ENCODE measurements at places on chromosomes 7 and 10.

GRCh38 chr10:49562893-49563292, 24.0 kb upstream of the ERCC6 start:
- no peak for DNase-seq

DNA sequence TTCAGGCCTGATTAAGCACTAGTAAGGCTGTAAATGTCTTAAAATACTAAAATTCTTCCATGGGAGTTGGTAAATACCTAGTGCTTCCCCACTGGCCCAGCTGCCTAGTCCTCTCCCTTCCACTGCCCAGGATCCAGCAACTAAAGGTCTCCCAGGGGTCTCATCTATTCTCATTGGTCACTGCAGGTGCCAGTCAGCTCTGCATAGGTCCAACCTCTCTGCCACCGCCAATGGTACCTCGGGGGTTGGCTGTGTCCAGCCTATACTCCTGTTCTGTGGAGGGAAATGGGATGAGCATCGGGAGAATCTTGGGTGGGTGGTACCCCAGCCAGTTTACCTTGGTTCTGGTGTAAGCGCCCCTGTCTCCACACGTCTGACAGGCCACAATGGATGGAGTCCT, 6.1 kb upstream of the CREB5 start:
- DNase-seq, result no peak

GRCh38 chr10:117663750-117664149, 121.2 kb downstream of the EMX2 start:
- no peak for DNase-seq

GRCh38 chr10:109386921-109387320, 536.4 kb downstream of the XPNPEP1 start:
- DNase-seq, result no peak

GRCh38 chr7:5596046-5596895, 172.6 kb upstream of the TNRC18 start:
- DNase-seq, result peak; percentile 52

- DNase-seq, result no peak
These were observed 107.2 kb upstream of the RELN start for GRCh38 chr7:104096683-104097082.

DNA sequence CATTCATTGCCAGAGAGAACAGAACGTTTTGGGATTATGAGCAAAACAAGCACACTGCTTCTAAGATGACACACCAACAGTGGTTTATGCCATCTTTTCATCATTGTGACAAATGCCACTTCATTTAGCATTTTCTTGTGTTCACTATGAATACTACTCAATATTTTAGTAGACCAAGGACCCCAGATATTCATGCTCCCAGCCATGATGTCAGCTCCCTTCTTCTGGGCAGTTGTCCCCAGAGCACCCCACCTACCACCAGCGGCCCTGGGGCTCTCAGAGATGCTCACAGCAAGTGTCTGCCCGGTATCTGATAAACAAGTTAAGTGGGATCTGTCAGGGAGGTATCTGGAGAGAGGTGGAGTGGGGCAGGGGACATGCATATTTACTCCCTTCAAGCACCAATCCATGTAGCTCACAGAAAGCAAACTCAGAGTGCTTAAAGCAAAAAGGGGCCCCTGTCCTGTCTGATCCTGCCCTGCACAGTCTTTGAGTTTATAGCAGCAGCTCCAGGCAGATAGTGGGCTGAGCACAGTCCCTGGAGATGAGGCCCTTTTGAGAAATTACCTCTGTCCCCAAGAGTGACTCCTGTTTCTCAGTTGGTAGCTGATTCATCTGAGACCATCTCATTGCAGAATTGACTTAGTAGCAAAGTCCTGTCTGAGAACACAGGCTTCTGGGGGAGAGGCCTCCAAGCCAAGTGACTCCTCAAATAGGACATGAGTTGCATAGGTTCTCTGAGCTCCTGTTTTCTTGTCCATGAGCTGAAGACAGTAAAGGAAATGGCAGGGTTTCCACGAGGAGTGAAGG, 281.8 kb upstream of the KLF6 start:
- DNase-seq, result no peak

GRCh38 chr10:11120711-11121110, 103.0 kb downstream of the CELF2 start:
- no peak for DNase-seq

DNA sequence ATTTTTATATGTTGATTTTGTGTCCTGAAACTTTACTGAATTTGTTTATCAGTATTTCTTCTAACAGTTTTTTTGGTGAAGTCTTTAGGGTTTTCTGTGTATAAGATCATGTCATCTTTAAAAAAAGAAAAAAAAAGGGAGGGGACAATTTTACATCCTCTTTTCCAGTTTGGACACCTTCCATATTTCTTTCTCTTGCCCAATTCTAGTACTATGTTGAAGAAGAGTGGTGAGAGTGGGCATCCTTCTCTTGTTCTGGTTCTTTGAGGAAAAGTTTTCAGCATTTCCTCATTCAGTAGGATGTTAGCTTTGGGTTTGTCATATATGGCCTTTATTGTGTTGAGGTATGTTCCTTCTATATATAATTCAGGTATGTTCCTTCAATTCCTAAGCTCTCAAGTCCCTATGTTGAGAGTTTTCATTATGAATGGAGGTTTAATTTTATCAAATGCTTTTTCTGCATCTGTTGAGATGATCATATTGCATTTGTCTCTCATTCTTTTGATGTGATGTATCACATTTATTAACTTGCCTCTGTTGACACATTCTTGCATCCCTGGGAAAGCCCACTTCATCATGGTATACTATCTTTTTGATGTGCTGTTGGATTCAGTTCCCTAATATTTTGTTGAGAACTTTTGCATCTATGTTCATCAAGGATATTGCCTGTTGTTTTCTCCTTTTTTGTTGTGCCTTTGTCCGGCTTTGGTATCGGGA, 12.1 kb downstream of the TAS2R40 start:
- no peak for DNase-seq

GRCh38 chr10:76255241-76255640, 823.8 kb downstream of the LRMDA start:
- DNase-seq, result no peak

GRCh38 chr10:132908621-132909295, 33.6 kb downstream of the CFAP46 start:
- DNase-seq, result no peak

DNA sequence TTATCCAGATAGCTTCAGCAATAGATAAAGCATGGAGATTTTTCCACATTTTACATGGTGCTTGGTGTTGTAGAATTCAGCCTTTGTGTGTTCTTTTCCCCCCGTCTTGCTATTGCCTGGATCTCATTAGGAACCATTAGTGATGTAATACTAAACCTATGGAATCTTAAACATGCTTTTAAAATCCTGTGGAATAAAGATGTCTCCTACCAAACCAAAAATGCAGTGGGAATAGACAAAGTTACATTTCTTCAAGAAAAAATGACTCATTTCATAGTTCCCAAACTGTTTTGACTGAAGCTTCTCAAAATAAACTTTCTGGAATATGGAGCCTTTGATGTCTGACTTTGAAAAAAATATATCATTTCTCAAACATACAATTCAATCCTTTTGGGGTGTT, 44.0 kb downstream of the CALD1 start:
- no peak for DNase-seq

- no peak for DNase-seq
These were observed 119.8 kb downstream of the SPAG6 start for GRCh38 chr10:22464966-22465629.

GRCh38 chr10:88383276-88383675, 199.8 kb downstream of the RNLS start:
- DNase-seq, result no peak

GRCh38 chr10:12975266-12975665, 26.2 kb downstream of the CCDC3 start:
- DNase-seq, result no peak

DNA sequence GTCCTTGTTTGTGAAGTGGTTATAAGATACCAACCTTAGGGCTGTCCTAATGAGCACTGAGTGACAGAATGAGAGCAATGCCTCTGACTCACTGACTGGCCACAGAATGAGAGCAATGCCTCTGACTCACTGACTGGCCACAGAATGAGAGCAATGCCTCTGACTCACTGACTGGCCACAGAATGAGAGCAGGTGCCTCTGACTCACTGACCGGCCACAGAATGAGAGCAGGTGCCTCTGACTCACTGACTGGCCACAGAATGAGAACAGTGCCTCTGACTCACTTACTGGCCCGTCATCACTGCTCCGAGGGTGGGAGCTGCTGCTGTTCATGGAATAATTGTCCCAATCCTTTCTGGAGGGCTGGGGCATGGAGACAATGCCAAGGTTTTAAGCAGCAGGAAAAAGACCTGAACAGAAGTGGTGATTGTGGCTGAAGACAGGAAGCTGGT, 265.2 kb upstream of the PPP2R2D start:
- no peak for DNase-seq

- DNase-seq, result peak; percentile 42
These were observed 28.7 kb upstream of the KMT2C start for GRCh38 chr7:152464312-152465118.

DNA sequence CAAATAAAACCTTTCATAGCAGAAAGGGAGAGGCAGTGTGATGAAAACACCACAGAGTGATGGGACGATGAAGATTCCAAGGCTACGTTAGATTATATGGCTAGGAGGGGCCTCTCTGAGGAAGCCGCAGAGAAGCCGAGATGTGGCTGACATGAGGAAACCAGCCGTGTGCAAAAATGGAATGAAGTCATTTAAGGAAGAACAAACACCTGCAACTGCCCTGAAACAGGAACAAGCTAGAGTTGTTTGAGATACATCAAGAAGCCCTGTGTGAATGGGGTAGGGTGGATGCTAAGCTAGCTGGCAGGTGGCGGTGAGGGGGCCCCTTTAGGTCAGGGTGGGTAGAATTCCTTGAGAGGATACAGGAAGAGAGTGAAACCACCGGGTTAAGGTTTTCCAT, 129.5 kb downstream of the KLF6 start:
- no peak for DNase-seq

- no peak for DNase-seq
These were observed 50.9 kb downstream of the TCERG1L start for GRCh38 chr10:131260452-131261211.

DNA sequence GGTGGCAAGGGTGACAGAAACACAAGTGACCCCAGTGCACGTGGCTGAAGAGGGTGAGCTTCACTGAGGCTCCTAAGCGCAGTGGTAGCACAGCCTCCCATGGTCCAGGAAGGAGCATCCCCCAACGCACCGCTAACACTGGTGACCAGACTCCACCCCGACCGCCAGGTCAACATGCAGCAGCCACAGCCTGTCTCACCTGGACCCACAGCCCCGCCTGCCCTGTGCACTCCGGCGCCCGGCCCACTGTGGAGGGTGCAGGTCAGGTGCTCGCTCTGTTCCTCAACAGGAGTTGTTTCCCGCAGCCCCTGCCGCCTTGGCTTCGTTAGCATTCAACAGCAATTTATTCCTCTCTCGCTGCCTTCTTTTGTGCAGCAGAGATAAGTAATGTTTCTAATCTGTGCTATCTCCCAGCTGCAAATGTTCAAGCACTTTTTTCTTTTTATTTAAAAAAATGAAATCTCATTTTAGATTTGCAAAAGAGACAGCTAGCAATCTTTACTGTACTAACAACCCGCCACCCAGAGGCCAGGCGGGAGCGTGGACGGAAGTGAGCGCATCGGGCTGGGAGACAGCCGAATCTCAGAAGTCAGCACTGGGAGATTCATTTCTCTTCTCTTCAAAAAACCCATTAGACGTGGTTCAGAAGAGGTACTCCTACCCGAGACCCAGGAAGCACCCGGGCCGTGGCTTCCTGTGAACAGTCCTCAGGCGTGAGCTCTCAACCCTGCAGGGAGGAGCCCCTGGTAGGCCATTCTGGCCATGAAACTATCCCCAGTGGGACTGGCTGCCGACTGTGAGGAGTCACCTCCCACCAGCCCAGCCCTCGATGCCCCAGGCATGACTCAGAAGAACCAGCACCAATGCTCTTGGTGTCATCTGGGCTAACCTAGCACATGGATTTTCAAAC, 133.4 kb downstream of the MAD1L1 start:
- DNase-seq, result peak; percentile 36

GRCh38 chr7:96179837-96180236, 142.1 kb downstream of the SLC25A13 start:
- no peak for DNase-seq

DNA sequence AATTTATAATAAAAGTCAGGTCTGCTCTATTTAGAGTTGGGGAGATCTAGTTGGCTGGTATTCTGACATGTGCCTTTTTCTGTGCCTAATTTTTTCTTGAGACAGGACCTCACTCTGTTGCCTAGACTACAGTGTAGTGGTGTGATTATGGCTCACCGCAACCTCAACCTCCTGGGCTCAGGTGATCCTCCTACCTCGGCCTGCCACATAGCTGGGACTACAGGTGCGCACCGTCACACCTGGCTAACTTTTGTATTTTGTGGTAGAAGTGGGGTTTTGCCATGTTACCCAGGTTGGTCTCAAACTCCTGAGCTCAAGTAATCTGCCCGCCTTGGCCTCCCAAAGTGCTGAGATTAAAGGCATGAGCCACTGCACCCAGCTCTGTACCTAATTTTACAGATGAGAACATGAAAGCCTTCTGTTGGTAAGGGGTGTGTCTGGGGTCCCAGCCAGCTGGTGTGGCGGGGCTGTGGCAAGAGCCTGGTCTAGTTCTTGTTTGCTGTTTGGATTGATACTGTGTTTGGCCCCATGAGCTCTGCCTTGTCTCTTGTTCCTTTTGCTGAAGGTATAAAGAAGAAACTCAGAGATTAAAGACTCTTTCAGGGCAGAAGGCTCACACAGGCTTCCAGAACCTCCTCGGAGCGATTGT, 31.4 kb downstream of the POR start:
- DNase-seq, result no peak

DNA sequence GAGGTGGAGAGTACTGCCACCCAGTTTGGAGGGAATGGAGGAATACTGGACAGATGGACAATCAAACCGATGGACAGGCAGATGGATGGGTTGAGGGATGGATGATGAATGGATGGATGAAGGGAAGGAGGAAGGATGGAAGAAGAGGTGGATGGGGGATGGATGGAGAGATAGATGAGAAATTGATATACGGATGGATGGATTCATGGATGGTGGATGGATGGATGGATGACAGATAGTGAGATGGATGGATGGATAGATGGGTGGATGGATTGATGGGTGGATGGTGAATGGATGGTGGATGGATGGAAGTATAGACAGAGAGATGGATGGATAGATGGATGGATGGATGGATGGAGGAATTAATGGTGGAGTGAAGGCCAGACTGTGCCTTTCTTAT, 42.6 kb downstream of the ALOX5 start:
- DNase-seq, result no peak

DNA sequence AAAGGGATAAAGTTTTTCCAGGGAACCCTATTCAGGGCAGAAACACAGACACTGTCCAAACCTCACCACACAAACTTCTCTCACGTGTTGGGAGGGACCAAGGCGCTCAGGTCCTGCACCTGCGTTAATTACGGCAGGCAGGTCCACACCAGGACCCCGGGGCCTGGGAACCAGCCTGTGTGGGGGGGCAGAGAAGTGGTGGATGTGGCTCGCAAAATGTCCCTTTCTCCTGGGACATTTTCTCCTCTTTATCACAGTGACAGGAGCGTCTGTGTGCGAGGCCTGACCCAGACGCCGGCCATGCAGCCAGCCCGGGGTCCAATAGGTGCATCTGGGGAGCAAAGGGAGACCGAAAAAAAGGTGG, 73.4 kb upstream of the ZNF722 start:
- no peak for DNase-seq

DNA sequence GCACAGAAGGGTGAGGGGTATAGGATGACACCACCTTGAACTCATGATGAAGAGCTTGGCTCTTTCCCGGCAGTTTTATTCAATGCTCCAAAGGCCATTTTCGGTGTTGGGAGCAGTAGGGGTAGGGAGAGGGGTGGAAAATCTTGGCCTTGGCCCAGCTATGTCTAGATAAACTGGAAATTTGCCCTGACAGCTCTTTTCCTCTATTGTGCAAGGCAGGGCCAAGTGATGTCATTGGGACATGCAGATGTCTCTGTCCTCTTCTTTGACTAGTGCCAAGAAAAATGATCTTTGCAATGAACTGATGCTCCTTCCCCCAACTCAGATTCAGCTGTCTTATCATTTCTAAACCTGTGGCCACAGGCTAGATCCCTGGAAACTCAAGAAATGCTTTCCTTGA, 27.7 kb upstream of the PRKCQ start:
- DNase-seq, result no peak
